ENCODE measurements at places on chromosomes 2 and 18.

DNA sequence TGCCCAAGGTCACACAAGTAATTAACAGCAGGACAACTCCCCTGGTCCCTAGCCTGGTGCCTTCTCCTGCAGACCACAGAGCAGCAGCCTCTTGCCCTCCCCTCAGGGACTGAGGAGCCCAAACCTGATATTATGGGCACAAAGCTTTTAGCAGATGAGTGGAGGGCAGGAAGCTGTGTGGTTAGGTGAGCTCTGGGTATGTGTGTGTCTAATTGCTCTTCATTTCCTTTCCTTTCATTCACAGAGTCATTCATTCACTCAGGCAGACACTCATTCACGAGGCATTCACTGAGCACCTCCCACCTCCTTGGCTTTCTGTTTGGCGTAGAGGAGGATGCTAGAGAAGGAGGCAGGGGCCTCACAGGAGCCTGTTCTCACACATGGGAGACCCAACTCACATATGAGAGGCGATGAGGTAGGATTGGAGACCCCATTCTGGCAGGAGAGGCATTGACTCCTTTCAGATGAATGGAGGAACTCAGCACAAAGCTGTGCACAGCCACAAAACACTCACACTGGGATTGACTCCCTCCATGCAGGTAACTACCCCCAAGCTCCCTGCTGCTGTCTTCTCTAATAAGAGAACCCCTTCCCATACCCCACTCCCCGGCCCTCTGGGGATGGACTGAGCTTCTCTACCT is 306.8 kb upstream of the SKOR2 start:
- no peak for DNase-seq

- DNase-seq = no peak
Measured at GRCh38 chr18:63164396-63164795, 155.2 kb downstream of the BCL2 start.

DNA sequence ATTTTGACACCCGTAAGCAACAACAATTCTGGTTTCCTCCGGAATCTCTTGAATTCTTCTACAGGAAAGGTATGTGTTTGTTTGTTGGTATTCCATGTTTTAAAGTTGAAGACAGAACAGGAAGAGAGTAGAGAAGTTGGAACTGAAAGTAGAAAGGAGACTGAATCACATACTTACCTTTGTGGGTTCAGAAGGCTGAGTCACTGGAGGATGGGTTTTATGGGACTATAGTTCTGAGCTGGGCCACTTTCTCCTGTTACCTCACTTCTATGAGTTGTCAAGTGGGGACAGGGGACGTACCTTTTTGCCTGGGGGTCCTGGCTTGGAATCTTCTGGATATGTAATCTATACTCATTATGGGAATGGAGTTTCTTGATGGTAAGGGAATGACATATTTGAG is 40.9 kb downstream of the KDM3A start:
- DNase-seq = no peak

- DNase-seq = no peak
Measured at GRCh38 chr2:74278176-74278575, 65.0 kb downstream of the SLC4A5 start.

GRCh38 chr18:59303006-59303405 is 15.4 kb downstream of the CPLX4 start:
- DNase-seq = no peak

DNA sequence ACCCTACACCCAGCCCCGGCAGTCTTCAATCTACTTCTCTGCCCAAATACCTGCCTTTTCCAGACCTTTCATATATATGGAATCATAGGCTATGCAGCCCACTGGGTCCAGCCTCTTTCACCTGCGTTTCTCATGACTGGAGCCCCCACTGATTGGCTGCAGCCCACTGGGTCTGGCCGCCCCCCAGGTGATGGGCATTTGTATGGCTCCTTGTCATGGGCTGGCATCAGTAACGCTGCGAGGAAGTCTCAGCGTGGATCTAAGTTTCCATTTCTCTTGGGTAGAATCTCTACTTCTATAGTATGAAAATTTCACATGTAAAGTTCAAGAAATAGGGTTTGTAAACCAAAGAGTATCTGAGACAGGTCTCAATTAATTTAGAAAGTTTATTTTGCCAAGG is 281.9 kb downstream of the NDUFA10 start:
- no peak for DNase-seq

DNA sequence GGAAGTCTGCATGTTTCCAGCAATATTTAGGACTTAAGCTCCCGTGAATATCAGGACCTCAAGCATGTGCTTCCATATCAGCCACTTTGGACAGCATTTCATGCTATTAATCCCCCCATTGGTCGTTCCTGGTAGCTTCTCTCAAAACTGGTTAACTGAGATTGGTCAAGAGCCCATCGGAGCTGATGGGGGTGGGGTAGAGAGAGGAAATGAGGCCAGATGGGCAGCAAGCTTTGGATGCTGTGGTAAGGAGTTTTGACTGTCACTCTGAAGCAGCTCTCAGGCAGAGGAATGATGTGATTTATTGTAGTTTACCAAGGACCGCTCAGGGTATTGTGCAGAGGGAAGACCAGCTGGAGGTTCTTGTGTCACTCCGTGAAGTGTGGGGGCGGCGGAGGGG is 81.8 kb downstream of the FAM168B start:
- no peak for DNase-seq

DNA sequence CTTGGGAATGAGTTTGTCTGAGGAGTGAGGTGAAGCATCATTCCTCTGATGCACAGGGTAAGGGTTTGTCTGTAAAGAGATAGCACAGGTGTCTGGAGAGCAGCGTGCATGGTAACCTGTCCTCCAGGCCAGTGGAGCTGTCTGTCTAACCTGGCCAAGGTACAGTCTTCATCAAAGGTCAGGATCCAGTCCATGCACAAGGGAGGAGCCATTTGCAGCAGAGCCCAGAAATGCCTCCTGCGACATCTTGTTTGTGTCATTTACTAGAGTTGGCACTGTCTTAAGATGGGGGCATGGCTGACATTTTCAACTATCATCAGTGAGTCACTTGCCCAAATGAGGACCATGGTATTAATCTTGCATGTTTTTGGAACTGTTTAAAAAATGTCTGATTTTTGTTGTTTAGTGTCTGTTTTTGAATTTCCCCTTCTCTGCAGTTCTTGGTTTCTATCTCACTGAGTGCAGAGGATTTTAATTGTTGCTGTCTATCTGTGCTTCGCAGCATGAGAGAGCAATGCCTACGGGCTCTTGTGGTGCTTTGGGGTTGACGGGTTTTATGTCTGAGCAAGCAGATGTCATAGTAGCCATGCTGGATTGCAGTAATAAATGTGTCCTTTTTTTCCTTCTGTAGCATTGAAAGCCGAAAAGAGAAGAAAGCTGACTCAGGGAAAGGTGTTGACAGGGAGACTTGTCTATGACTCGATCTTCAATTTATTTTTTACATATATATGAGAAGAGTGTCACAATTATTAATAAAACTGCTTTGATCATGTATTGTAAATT is 91.3 kb downstream of the DPP4 start:
- DNase-seq = no peak

DNA sequence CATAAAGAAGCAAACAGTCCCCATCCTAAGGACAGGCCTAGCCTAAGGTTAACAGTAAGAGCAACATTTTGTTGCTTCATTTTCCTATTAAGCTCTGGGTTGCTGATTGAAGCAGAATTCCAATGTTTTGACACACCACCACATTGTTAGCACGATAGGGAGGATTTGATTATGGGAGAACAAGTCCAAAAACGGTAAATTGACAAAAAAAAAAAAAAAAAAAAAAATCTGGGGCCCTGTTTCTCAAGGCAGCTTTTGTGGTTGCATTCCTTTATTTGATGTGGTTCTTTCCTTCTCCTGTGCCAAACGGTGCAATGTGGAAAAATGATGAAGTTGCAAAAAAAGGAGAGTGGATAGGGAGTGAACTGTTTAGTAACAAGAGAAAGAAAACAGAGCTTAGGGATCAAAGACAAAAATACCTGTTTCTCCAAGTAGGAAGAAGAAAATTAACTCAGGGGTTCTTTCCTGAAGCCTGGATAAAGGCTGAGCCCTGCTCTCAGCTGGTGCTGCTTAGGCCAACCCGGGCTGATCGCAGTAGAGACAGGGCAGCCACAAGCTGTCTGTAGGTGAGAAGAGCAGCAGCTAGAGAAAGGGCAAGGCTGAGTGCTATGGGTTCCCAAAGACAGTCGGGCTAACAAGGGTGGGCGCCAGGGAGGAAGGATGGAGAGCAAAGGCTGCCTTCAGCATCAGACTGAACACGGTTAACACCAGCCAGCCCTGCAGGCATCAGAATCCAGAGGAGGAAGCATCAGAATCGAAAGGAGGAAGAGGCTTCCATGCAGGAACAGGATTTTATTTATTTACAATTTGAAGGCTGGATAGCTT is 167.8 kb upstream of the FOSL2 start:
- no peak for DNase-seq

GRCh38 chr2:47272031-47272864 is 117.1 kb upstream of the STPG4 start:
- peak; percentile 43 for DNase-seq

GRCh38 chr2:127479219-127479825 is 47.0 kb downstream of the IWS1 start:
- peak; percentile 36 for DNase-seq

- no peak for DNase-seq
Measured at GRCh38 chr2:199903111-199903510, 8.0 kb upstream of the C2orf69 start.

DNA sequence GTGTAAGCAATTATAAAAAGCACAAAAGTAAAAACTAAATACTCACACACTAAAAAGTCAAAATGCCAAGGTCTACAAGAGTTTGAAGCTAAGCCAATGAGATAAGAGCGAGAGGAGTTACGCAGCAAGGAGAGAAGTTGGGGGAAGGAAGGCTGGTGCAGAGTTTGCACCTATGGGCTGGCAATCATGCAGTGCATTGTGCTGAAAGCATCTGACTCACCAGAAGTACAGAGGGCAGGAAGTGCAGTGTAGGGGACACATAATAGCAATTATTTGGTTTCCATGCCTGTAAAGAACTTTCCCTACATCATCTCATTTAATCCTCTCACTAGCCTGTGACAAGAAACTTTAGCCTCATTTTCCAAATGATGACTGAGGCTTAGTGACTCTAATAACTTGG is 142.7 kb upstream of the KYNU start:
- no peak for DNase-seq

GRCh38 chr2:15278296-15278695 is 282.8 kb downstream of the NBAS start:
- DNase-seq = no peak

- DNase-seq = no peak
Measured at GRCh38 chr2:222240676-222241049, 58.1 kb downstream of the PAX3 start.

- DNase-seq = no peak
Measured at GRCh38 chr2:98669675-98670074, 61.3 kb downstream of the MGAT4A start.

DNA sequence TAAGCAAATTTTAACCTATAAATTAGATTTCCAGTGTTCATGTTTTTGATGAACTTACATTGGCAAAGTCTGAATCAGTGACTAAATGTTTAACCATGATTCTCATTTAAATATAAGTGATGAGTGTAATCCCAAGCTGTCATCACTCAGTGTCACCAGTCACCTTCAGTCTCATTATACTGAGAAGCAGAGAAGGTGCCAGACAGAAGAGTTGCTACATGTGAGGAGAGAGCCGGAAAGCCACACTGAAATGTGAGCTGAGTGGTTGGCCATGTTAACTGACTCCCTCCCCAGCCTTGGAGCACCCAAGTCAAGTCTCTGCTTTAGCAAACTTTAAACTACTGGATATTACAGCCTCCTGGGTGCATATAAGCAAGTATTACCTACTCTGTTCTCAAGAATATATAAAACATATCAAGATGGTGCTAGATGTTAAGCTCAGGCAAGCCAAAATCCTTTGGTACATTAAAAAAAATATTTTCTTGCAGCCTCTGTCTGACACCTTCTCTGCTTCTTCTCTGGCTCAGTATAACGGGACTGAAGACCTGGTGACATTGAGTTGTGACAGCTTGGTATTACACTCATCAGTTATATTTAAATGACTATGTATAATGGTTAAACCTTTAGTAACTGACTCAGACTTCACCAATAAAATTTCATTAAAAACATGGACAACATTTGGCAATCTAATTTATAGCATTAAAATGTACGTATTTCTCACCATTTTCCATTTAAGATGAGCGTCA is 75.8 kb upstream of the MAP3K20 start:
- DNase-seq = no peak

- DNase-seq = no peak
Measured at GRCh38 chr2:88212251-88212790, 42.2 kb downstream of the THNSL2 start.

DNA sequence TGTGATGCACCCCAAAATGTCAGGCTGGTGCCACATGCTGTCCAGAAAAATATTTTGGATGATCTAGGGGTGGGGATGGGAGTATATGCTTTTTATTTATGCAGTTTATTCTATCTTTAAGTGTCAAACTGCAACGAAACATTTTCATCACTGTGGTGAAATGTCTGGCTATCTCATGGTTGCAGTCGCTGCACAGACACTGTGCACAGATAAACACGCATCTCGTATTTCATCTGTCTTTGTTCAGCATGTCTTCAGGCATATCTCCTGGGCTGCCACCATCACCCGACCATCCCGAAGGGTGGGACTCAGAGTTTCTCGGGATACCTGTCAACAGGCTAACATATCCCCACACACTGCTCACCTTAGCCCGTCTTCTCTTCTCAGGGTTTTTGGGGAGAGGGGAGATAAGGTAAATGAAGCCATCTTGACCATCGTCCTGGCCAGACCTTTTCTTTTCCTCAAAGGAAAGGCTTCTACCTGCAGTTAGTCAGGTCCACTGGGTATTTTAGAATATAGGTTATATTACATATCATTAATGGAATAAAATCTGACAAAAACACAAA is 80.7 kb upstream of the NABP1 start:
- no peak for DNase-seq
